ENCODE measurements at places on chromosomes 13 and 19.

DNA sequence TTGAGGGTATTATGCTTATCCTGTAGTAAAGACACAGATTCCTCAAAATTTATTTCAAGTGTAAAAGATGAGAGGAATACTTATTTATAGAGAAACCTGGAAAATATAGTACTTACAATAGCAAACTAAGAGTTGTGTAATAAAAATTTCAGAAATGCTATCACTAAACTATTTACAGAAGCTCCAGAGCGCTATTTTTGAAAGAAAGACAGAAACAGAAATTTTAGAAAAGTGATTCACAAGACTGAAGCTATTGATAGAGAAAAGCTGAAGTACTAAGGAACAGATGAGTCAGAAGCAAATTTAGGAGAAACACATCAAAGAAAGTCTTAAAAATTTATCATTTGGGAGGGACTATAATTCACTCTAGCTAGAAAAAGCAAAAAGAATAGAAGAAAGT lies 1174.2 kb downstream of the DIAPH3 start:
- no peak for DNase-seq

- no peak for DNase-seq
These were observed 22.7 kb downstream of the SERTM1 start for GRCh38 chr13:36696410-36697010.

- DNase-seq = no peak
These were observed 5.2 kb downstream of the MIDN start for GRCh38 chr19:1253514-1254080.

GRCh38 chr13:51772105-51772455 lies 31.9 kb downstream of the DHRS12 start:
- DNase-seq = no peak

DNA sequence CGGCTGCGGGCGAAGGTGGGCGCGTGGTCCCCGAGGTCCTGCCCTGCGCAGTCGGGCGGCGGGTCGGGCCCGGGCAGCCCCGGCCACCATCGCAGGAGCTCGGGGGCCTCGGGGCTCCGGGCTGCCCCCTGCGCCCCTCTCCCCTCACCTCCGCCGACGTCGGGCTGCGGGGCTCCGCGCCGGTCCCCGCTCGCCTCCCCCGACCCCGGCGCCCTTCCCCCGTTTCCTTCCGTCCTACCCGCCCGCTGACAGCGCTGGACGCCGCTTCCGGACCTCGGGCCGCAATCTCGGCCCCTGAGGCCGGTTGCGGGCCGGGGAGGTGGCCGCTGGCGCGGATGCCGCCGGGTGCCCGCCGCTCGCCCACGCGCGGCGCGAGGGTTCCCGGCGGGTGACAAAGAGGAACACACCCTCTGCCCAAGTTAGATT lies 720 bp downstream of the FARP1 start:
- DNase-seq = no peak

DNA sequence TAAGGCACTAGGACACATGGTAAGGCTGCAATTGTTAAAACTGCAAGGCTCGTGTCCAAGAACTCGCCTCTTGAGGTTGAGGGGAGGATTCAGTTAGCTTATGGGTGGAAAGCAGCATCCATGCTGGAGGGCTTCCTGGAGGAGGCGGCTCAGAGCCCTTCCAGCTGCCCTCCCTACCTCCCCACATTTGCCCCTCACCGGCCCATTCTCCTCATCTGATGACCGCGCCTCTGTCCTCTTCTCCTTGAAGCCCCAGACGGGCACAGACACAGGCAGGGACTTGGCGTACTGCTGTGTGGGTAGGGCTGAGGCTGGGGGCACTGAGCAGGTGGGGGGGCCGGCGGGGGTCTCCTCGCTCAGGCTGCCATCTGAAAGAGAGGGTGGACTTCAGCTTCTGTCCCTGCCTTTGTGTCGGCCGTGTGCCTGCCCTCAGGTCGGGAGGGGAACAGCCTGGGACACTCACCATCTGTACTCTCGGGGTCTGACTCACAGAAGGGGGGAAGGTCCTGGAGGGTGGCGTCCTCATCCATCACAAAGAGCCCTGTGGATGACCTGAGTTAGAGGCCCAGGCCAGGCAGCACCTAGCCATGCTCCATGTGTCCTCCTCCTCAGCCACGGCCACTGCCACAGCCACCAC lies 4.1 kb upstream of the PNKP start:
- no peak for DNase-seq

DNA sequence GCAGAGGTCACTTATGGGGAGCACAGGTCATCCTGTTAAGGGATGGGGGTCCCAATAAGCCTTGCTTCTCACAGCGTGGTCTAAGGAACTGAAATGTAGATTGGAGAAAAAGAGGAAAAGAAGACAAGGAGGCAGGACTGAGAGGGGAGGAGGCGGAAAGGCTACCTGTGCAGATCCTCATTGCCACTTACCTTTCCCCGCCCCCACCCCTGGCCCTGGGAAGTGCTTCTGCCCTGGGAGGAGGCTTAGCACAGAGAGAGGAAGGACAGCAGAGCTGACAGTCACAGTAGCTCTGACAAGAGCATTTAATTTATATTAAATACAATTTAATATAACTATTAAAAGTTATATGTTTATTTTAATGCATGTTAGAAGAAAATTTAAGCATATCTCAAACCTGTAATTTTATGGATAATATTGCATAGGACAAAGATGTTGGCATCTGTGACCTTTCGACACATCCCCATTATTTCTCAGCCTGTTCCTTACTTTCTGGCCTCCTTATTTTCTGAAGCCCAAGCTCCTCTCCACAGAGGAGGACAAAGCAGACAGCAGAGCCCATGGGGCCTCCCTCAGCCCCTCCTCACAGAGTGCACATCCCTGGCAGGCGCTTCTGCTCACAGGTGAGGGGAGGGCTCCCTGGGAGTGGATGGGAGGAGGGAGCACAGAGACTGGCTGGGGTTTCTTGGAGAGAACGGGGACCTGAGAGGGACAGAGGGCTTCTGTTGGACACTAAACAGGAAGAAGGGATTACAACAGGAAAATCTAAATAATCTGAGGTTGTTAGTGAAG lies 23.4 kb downstream of the CEACAM21 start:
- no peak for DNase-seq

DNA sequence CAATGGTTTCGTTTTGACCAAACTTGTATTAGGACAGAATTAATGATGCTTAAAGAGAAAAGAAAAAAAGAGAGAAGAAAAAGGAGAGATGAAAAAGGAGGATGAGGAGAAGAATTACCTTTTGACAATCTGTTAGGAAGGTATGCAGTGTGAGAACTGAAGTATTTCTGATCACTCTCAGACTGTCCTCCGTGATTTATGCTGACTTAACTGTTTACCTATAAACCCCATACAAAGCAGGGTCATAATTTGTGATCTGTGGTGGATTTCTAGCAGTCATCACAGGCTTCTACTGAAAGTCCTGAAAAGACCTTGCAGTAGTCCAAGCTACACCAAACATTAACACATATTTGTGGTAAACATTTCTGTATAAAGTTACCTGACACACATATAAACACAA lies 93.9 kb downstream of the PCDH17 start:
- DNase-seq = no peak

GRCh38 chr13:52852444-52852843 lies 4.0 kb upstream of the PCDH8 start:
- peak; percentile 15 for DNase-seq

Data from NCI-H446 (cell line).